Gastroesophageal sphincter (tissue), 4 donors: ENCODE measurements at places on chromosomes 7 and 10. TPM values are rescaled to one million over a fixed set of nuclear protein-coding genes. Genes with fewer than 3 reads are reported as not detected.

GRCh38 chr7:108000875-108001763 is 1.8 kb downstream of the LAMB1 start:
- H3K27ac ChIP-seq, result peak overlapping the region; percentile 84
- peak; percentile 20 for ATAC-seq
- H3K36me3 ChIP-seq, result peaks cover 12% of the 10 kb centered on the region
- peak overlapping the region; percentile 67 for H3K4me3 ChIP-seq
- H3K27me3 ChIP-seq, result no peaks in the 10 kb centered on the region

DNA sequence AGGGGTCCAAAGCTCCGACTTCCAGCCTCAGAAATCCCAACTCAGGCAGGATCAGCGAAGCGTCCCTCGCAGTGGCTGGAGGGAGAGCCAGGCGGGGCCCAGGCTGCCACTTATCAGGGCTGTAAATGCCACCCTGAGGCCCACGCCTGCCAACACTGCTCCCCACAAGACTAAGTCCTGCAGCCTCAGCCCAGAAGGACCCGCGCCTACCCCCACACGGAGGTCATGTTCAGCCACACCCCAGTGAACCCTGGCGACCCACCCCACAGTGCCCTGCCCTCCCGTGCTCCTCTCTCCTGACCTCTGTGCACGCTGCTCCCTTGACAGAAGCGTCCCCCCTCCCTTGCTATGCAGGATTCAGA is 3.2 kb downstream of the PSMG3 start:
- H3K4me3 ChIP-seq, result no peak overlapping the region
- no peak overlapping the region for H3K27ac ChIP-seq
- H3K27me3 ChIP-seq, result no peaks in the 10 kb centered on the region
- no peaks in the 10 kb centered on the region for H3K36me3 ChIP-seq
- peaks cover 33% of the 10 kb centered on the region for H3K4me1 ChIP-seq

GRCh38 chr10:17841050-17841449 is 31.9 kb downstream of the MRC1 start:
- no peaks in the 10 kb centered on the region for H3K36me3 ChIP-seq
- no peak for ATAC-seq
- no peak overlapping the region for H3K27ac ChIP-seq
- H3K4me3 ChIP-seq, result no peak overlapping the region
- no peaks in the 10 kb centered on the region for H3K27me3 ChIP-seq

- no peaks in the 10 kb centered on the region for H3K36me3 ChIP-seq
- H3K4me1 ChIP-seq, result no peaks in the 10 kb centered on the region
- ATAC-seq, result no peak
- no peak overlapping the region for H3K27ac ChIP-seq
Observed at GRCh38 chr10:130220251-130221185, 84.3 kb downstream of the GLRX3 start.

DNA sequence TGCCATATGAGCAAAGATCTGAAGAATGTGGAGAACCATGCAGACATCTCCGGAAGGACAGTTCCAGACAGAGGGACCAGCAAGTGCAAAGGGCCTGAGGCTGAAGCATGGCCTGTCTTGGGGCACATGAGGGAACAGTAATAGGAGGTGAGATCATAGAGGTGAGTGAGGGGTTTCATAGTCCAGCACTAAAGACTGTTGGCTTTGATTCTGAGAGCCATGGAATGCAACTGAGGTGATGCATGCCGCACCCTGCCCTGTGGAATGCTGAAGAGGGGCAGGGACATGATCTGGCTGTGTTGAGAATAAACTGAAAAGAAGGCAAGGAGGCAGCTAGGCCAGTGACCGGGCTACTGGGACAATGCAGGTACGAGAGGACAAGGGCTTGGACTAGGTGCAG is 253.1 kb upstream of the KLF14 start:
- H3K36me3 ChIP-seq, result peaks cover 23% of the 10 kb centered on the region
- no peak for ATAC-seq
- no peak overlapping the region for H3K4me3 ChIP-seq

DNA sequence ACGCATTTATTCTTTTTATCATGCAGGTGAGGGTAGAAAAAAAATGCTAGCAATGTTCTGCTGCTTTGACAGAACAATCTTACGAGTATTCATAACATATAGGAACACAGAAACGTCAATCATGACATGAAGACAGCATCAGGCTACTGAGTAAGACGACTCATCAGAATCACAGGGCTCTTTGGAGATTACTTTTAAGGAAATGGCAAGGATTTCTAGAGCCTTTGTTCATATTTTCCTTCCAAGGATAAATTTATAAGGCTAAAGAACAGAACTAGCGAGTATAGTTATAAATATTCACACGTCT is 39.8 kb upstream of the DNAJC1 start:
- no peak for ATAC-seq
- no peak overlapping the region for H3K27ac ChIP-seq
- H3K36me3 ChIP-seq, result no peaks in the 10 kb centered on the region
- no peaks in the 10 kb centered on the region for H3K4me1 ChIP-seq
- peaks cover 11% of the 10 kb centered on the region for H3K27me3 ChIP-seq
- no peak overlapping the region for H3K4me3 ChIP-seq

- H3K27ac ChIP-seq, result no peak overlapping the region
- peak; percentile 22 for ATAC-seq
- no peaks in the 10 kb centered on the region for H3K4me1 ChIP-seq
- no peaks in the 10 kb centered on the region for H3K36me3 ChIP-seq
Observed at GRCh38 chr10:31977440-31978155, 49.0 kb upstream of the ARHGAP12 start.

GRCh38 chr7:155456738-155457543 is 988 bp upstream of the EN2 start:
- H3K4me3 ChIP-seq, result peak overlapping the region; percentile 53
- H3K4me1 ChIP-seq, result no peaks in the 10 kb centered on the region
- ATAC-seq, result peak; percentile 71
- H3K36me3 ChIP-seq, result no peaks in the 10 kb centered on the region
- H3K27ac ChIP-seq, result no peak overlapping the region

- peaks cover 31% of the 10 kb centered on the region for H3K27me3 ChIP-seq
- H3K4me3 ChIP-seq, result no peak overlapping the region
- no peaks in the 10 kb centered on the region for H3K36me3 ChIP-seq
Observed at GRCh38 chr7:157502701-157503111, 165.9 kb downstream of the DNAJB6 start.

- ATAC-seq, result no peak
- H3K27ac ChIP-seq, result no peak overlapping the region
- H3K36me3 ChIP-seq, result no peaks in the 10 kb centered on the region
- peaks cover 45% of the 10 kb centered on the region for H3K27me3 ChIP-seq
- no peaks in the 10 kb centered on the region for H3K4me1 ChIP-seq
Observed at GRCh38 chr7:157497744-157498651, 161.2 kb downstream of the DNAJB6 start.

- no peak overlapping the region for H3K27ac ChIP-seq
- peaks cover 9% of the 10 kb centered on the region for H3K4me1 ChIP-seq
- peaks cover 45% of the 10 kb centered on the region for H3K27me3 ChIP-seq
Observed at GRCh38 chr10:42874713-42875387, 92.3 kb downstream of the BMS1 start.

DNA sequence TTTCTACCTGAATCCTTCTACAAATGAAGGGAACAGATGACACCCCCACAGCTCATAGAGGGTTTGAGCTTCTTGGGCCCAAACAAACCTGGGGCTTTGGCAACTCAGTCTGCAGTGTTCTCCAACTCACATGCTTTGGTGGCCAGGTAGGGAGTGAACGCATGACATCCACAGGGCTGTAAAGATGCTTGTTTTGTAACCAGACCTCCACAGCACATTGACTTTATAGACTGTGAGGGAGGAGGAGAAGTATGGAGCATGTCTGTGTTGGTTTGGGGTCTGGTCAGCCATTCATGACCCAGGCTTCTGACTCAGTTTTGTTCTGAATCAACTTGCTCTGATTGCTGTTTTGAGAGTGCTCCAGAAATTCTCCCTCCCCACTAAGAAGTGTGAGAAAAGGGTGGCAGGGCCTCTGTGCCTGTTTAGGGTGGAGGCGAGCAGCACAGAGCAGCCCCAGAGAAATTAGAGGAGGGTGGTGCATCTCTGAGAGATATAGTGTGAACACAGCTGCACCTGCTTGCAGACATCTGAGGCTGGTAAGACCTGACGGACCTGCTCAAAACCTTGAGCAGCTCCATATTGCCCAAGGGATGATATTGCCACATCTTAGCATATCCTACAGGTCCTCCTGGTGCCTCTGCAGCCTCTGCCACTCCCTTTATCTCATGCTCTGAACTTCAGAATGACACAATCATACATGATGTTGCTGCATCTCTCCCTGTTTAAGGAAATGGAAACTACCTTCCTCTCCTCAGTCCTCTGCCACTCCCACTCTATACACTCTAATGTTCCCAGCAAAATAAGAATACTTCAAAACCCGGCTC is 287.7 kb downstream of the ABCA13 start:
- ATAC-seq, result no peak
- H3K36me3 ChIP-seq, result no peaks in the 10 kb centered on the region
- no peaks in the 10 kb centered on the region for H3K27me3 ChIP-seq

GRCh38 chr7:130899638-130900401 is 165.8 kb upstream of the KLF14 start:
- peaks cover 96% of the 10 kb centered on the region for H3K4me1 ChIP-seq
- no peak overlapping the region for H3K4me3 ChIP-seq
- no peaks in the 10 kb centered on the region for H3K36me3 ChIP-seq
- no peak for ATAC-seq
- H3K27ac ChIP-seq, result no peak overlapping the region
- no peaks in the 10 kb centered on the region for H3K27me3 ChIP-seq

DNA sequence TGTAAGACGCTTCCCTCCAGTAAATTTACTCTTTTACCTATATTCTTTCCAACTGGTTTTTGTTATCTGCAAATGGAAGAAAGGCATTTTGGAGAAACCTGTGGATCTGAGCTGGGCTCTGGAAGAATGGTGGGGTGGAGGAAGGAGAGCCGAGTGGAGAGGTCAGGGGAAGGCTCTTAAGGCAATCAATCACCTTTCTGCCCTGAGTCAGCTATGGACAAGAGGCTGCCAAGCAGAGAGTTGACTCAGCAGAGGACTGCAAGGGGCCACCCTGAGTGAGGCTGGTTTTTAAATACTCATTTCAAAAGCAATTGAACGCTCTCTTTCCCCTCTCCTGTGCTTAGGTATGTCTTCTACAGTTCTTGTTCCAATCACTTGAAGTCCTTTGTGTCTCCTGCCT is 81.8 kb downstream of the SPAG6 start:
- ATAC-seq, result no peak
- no peak overlapping the region for H3K27ac ChIP-seq
- H3K27me3 ChIP-seq, result no peaks in the 10 kb centered on the region
- no peak overlapping the region for H3K4me3 ChIP-seq

GRCh38 chr7:45162943-45163691 is 5.5 kb downstream of the RAMP3 start:
- H3K36me3 ChIP-seq, result no peaks in the 10 kb centered on the region
- peaks cover 20% of the 10 kb centered on the region for H3K27me3 ChIP-seq
- no peak overlapping the region for H3K27ac ChIP-seq
- no peak for ATAC-seq
- no peak overlapping the region for H3K4me3 ChIP-seq

DNA sequence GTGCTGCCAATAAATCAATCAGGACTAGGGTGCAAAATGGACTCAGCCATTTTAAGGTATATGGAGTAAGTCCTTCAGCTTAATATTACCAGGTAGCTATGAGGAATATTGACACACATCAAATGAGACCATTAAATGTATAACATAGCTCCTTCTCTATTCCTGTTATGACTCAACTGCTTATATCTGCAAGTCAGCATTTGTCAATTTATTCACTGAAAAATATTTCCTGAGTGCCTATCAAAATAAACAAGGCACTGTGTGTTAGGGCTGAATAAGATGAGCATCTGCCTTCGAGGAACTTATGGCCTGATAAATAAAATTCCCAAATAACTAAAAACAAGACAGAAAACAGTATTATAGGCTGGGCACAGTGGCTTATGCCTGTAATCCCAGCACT is 113.8 kb downstream of the CDK6 start:
- H3K27ac ChIP-seq, result peak overlapping the region; percentile 24
- H3K27me3 ChIP-seq, result no peaks in the 10 kb centered on the region
- no peak for ATAC-seq
- peaks cover 6% of the 10 kb centered on the region for H3K4me1 ChIP-seq
- no peak overlapping the region for H3K4me3 ChIP-seq

Gene GFRA1
- total RNA-seq, result 62.5 TPM

Gene TAS2R3
- total RNA-seq, result 4.2 TPM

Gene CYP2E1
- total RNA-seq, result 0.22 TPM

Gene HTR5A
- total RNA-seq, result not detected

Gene NPTX2
- 27.1 TPM for total RNA-seq

Gene SORCS3
- 0.69 TPM for total RNA-seq

Gene STOX1
- 11.4 TPM for total RNA-seq
